Osteocyte (in vitro differentiated cells): ENCODE measurements at places on chromosomes 1 and 21. TPM values are rescaled to one million over a fixed set of nuclear protein-coding genes. Genes with fewer than 3 reads are reported as not detected.

GRCh38 chr21:41979751-41980369 is 26.0 kb upstream of the C2CD2 start:
- DNase-seq: no peak

GRCh38 chr1:172497230-172497629 is 35.7 kb upstream of the SUCO start:
- peak; percentile 88 for DNase-seq

GRCh38 chr21:27817902-27818623 is 851.2 kb upstream of the ADAMTS5 start:
- DNase-seq: no peak

The C1orf167 gene
- not detected in 2 replicates for total RNA-seq

DNA sequence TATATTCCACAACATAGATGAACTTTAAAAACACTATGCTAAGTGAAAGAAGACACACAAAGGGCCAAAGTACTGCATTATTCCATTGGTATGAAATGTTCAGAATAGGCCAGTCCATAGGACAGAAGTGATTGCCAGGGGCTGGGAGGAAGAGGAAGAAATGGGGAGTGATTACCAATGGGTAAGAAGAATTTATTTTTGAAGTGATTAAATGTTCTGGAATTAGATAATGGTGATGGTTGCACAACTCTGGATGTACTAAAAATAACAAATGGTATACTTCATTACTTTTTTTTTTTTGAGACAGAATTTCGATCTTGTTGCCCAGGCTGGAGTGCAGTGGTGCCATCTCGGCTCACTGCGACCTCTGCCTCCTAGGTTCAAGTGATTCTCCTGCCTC is 61.7 kb downstream of the CHD5 start:
- DNase-seq: no peak

GRCh38 chr1:234550341-234551031 is 59.5 kb downstream of the IRF2BP2 start:
- peak; percentile 81 for DNase-seq

GRCh38 chr1:68811806-68812205 is 314.9 kb upstream of the DEPDC1 start:
- no peak for DNase-seq

DNA sequence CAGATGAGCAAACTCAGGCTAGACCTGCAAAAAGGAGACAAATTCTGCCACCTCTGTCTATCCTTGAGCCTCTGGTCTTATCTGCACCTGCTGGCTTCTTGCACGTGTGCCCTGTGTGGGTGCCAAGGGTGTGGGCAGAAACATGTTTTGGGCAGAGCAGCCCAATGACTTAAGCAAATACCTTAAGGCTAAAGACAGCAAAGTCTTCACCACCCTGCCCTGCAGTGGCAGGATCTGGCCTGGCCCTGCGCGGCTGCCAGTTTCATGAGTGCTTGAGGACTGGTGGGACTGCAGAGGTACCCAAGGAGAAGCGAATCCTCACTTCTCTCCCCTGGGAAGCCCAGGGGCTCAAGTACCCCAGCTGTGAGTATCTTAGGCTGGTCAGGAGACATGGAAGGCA is 3.8 kb upstream of the SLC26A9 start:
- DNase-seq: no peak

The RSPH1 gene
- 0.19 and 0.34 TPM in 2 replicates for total RNA-seq

DNA sequence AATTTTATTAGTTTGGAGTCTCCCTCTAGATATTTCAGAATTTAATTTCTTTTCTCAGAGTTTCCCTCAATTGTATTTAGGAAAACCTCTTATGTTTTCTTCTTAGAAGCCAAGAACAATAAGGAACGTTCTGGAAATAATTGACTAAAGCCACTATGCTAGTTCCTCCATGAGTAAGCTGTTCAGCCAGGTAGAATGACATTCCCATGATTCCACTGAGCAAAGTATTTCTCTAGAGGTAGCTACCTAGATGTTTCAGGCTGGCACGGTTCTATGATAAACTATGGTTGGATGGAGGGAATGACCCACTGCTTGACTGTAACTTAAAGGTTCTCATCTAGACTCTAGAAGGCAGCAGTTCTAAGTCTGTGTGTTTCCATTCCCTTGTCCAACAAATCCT is 62.4 kb downstream of the CLDN17 start:
- DNase-seq: no peak
